Endothelial cell of umbilical vein (primary cell): ENCODE measurements at places on chromosomes 5 and 9. TPM values are rescaled to one million over a fixed set of nuclear protein-coding genes. Genes with fewer than 3 reads are reported as not detected.

DNA sequence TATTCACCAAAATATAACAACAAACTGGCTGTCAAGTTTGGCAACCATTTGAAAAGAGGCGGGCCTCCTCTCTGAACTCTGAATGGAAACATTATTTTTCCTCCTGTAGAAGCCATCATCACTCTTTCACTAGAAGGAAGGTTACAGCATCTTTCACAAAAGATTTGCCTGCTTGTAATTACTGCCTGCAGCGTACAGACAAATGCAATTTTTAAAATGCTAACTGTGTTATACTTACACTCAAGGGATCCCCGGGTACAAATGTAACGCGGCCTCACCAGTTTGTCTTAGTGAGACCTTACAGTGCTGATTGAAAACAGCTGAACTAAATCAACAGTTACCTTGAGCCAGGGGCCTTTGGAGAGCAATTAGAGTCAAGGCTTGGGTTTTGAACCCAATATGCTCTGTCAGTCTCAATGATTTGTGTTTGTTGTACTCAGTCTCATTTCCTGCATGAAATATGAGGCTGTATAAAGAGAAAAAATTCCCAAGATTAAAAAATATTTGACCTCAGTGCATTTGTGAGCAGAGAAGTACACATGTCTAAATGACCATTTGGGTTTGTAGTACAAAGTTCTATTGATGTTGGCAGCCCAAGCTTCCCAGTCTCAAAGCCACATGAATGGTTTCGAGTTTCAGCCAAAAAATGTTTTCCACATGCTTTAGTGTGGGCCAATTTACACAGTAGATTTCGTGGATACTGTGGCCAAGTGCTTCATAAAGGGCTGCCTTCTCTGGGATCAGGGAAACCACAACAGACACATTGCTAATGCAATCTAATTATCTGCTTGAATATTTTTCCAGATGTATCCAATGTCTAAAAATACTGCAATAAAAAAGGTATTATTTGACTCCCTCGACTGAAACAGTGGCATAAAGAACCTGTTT lies 500.0 kb downstream of the SPATA31D1 start:
- no peak overlapping the region for H3K4me3 ChIP-seq
- H3K27me3 ChIP-seq = no peaks in the 10 kb centered on the region
- no peak for DNase-seq
- no peaks in the 10 kb centered on the region for H3K36me3 ChIP-seq
- no peak overlapping the region for H3K27ac ChIP-seq

GRCh38 chr5:140806834-140807775 lies at the start of gene PCDHA4:
PCDHA4 (plus strand) TSS chr5:140807068.
- H3K27me3 ChIP-seq = no peaks in the 10 kb centered on the region
- H3K27ac ChIP-seq = no peak within 1 kb of the TSS
- H3K4me1 ChIP-seq = no peaks in the 10 kb centered on the region

DNA sequence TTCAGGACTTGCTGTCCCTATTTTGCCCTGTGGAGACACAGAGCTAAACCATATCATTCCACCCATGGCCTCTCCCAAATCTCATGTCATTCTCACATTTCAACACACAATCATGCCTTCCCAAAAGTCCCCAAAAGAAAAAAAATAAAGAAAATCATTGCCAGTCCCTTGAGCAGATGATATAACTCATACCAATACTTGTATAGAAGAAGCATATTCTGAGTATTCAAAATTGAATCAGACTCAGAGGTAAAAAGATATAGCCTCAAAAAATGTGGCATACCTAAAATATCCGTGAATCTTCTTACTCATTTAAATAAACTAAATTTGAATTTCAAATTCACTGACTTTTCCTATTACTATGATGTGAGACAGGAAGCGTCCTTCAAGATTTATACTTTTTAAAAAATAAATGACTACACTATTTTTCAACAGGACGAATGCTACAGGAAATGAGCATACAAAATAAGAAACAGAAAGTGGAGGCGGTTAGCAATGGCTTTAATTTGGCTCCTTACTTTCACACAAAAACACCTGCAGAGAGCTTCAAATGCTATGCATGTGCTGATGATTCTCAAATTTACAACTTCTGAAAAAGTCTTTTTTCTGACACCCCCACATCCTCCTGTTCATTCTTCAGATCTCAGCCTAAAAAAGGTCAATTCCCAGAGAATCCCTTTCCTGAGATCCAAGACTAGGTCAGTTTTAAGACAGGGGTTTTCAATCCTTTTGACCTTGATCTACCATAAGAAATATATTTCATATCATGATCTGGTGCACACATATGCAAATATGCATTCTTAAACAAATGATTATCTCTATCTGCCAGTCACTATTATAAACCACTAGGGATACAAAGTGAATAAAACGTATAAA lies 39.6 kb upstream of the DMXL1 start:
- no peak for DNase-seq
- H3K27ac ChIP-seq = no peak overlapping the region
- no peak overlapping the region for H3K4me3 ChIP-seq
- H3K36me3 ChIP-seq = no peaks in the 10 kb centered on the region

GRCh38 chr5:93092349-93093105 lies 488.5 kb downstream of the NR2F1-AS1 start:
- no peaks in the 10 kb centered on the region for H3K36me3 ChIP-seq
- H3K27me3 ChIP-seq = no peaks in the 10 kb centered on the region
- H3K4me1 ChIP-seq = no peaks in the 10 kb centered on the region
- H3K4me3 ChIP-seq = no peak overlapping the region
- no peak overlapping the region for H3K27ac ChIP-seq
- peak; percentile 82 for DNase-seq

Gene GPSM1
- 42.8 and 47.1 TPM in 2 replicates for total RNA-seq

- no peak for DNase-seq
- H3K27ac ChIP-seq = no peak overlapping the region
- peaks cover 58% of the 10 kb centered on the region for H3K27me3 ChIP-seq
- H3K4me1 ChIP-seq = peaks cover 6% of the 10 kb centered on the region
- peak overlapping the region; percentile 77 for H3K4me3 ChIP-seq
- no peaks in the 10 kb centered on the region for H3K36me3 ChIP-seq
Observed at GRCh38 chr9:23824830-23825591, 1.0 kb downstream of the ELAVL2 start.

Gene PTPDC1
- total RNA-seq = 9.1 TPM in 2 replicates

DNA sequence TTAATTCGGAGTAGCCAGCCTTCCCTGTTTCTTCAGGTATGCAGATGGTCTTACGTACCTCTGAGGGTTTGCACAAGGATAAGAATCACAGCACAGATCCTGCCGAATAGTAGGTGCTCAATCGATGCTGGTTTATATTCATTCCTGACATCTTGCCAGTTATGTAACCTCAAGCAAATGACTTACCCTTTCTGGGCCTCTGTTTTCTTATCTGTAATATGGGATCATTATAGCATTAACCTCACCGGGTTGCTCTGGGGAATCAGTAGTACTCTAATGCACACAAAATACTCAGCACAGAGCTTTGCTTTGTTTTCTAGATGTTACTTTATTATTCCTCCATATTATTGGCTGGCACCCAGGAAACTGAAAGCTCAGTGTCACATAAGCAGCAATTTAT lies 7.7 kb upstream of the NR5A1 start:
- H3K4me3 ChIP-seq = no peak overlapping the region
- H3K36me3 ChIP-seq = no peaks in the 10 kb centered on the region
- H3K27me3 ChIP-seq = no peaks in the 10 kb centered on the region
- no peaks in the 10 kb centered on the region for H3K4me1 ChIP-seq
- no peak overlapping the region for H3K27ac ChIP-seq

Gene ADAMTSL2
- not detected in 2 replicates for total RNA-seq

Gene ASTN2
- 1.6 and 1.9 TPM in 2 replicates for total RNA-seq

- no peak for DNase-seq
- no peaks in the 10 kb centered on the region for H3K4me1 ChIP-seq
- no peak overlapping the region for H3K27ac ChIP-seq
- H3K4me3 ChIP-seq = no peak overlapping the region
- no peaks in the 10 kb centered on the region for H3K27me3 ChIP-seq
Observed at GRCh38 chr9:109728686-109729300, 51.2 kb upstream of the PALM2AKAP2 start.

- DNase-seq = no peak
- H3K27me3 ChIP-seq = no peaks in the 10 kb centered on the region
- no peak overlapping the region for H3K27ac ChIP-seq
- H3K4me3 ChIP-seq = no peak overlapping the region
Observed at GRCh38 chr5:96288166-96288844, 144.7 kb downstream of the PCSK1 start.

DNA sequence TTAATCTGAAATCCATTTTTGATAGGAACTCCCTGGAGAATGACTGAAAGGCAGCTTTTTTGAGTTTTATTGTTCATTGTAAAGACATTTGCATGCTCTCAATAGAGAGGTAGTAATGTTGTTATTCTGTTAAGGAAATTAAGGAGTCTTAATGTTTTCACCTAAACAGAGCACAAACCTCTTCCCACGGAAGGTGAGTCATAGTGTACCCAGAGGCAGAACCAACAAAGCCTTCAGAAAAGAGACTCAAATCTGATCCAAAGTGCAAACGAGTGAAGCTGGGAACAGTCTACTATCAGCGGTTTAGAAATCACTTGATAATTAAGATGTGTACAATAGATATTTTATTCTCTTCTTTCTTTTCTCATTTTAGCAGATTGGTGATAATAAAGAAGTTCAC lies 470.5 kb downstream of the PLK2 start:
- H3K4me1 ChIP-seq = peaks cover 5% of the 10 kb centered on the region
- no peak overlapping the region for H3K4me3 ChIP-seq
- peak; percentile 62 for DNase-seq
- no peaks in the 10 kb centered on the region for H3K36me3 ChIP-seq

DNA sequence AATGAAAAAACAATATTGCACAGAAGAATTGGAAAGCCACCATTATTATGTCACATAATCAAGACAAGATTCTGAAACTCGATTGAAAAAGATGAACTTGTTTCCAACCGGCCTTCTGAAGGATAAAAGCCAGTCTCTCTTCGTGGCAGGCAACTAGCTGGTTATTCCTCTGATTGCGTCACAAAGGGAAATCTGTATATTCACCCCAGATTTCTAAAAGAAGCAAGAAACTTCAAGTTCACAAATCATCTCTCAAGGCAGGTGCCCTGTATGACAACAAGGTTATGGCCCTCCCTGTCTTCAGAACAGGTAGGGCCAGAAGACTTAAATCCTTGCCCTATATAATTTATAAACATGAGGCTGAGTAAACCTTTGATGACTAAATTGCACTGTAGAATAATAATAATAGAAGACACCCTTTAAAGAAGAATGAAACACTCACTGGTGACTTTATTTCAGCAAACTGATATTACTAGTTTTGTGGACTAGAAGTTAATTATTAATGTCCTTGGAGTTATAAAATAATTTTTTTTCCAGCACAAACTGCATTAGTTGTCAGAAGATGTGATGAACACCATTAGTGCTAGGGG lies 2.9 kb upstream of the KLF4 start:
- H3K27ac ChIP-seq = no peak overlapping the region
- no peak overlapping the region for H3K4me3 ChIP-seq
- peaks cover 8% of the 10 kb centered on the region for H3K27me3 ChIP-seq
- H3K4me1 ChIP-seq = peaks cover 15% of the 10 kb centered on the region
- no peak for DNase-seq

GRCh38 chr5:37575541-37576489 lies 196.7 kb downstream of the WDR70 start:
- H3K4me1 ChIP-seq = no peaks in the 10 kb centered on the region
- H3K27me3 ChIP-seq = no peaks in the 10 kb centered on the region
- H3K27ac ChIP-seq = no peak overlapping the region
- no peak overlapping the region for H3K4me3 ChIP-seq
- no peak for DNase-seq

- no peaks in the 10 kb centered on the region for H3K27me3 ChIP-seq
- H3K27ac ChIP-seq = no peak overlapping the region
- no peaks in the 10 kb centered on the region for H3K4me1 ChIP-seq
- no peak for DNase-seq
- no peaks in the 10 kb centered on the region for H3K36me3 ChIP-seq
Observed at GRCh38 chr9:389758-390157, 175.1 kb downstream of the DOCK8 start.

DNA sequence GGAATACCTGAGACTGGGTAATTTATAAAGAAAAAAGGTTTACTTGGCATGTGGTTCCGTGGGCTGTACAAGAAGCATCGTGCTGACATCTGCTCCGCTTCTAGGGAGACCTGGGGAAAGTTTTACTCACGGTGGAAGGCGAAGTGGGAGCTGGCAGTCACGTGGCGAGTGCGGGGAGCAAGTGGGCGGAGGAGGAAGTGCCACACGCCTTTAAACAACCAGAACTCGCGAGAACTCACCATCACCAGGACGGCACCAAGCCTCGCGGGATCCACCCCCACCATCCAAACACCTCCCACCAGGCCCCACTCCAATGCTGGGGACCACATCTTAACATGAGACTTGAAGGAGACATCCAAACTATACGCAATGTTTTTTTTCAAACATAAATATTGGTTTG lies 406.2 kb upstream of the IRX4 start:
- no peak overlapping the region for H3K4me3 ChIP-seq
- no peaks in the 10 kb centered on the region for H3K36me3 ChIP-seq
- DNase-seq = no peak
- no peaks in the 10 kb centered on the region for H3K4me1 ChIP-seq

- H3K4me1 ChIP-seq = peaks cover 13% of the 10 kb centered on the region
- H3K27me3 ChIP-seq = no peaks in the 10 kb centered on the region
- no peak overlapping the region for H3K4me3 ChIP-seq
- H3K36me3 ChIP-seq = no peaks in the 10 kb centered on the region
- H3K27ac ChIP-seq = no peak overlapping the region
- DNase-seq = no peak
Observed at GRCh38 chr9:14741369-14741768, 18.8 kb upstream of the CER1 start.

- H3K36me3 ChIP-seq = no peaks in the 10 kb centered on the region
- H3K27me3 ChIP-seq = no peaks in the 10 kb centered on the region
- no peak overlapping the region for H3K27ac ChIP-seq
- no peak for DNase-seq
Observed at GRCh38 chr9:91243029-91243428, 118.7 kb downstream of the AUH start.

DNA sequence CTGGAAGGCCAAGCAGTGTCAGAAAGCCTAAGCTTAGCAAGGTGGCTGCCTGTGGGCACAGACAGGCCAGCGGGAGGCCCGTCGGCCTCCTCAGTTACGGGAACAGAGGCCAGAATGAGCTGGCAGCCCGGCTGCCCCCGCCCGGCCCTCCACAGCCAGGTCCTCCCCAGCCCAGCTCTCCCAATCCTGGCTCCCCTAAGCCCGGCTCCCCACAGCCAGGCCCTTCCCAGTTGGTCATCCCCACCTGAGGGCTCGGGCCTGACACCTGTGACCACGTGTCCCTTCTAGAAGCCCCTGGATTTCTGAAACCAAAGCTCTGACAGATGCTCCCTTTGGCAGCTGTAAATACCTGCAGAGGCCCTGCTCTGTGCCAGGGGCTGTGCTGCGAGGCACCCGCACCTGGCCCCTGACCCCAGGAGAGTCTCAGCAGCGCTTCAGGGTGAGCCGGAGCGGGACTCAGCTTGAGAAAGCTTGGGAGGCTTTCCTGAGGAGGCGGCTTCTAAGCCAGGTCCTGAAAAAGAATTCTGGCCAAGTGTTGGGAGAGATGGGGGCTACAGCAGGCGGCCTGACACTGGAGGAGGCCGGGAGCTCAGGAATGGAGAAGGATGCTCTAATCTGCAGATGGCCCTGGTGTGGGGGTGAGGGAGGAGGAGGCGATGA lies 80.4 kb upstream of the OLFM1 start:
- no peak for DNase-seq
- H3K27me3 ChIP-seq = no peaks in the 10 kb centered on the region
- no peak overlapping the region for H3K4me3 ChIP-seq
- no peaks in the 10 kb centered on the region for H3K4me1 ChIP-seq
- no peak overlapping the region for H3K27ac ChIP-seq
- no peaks in the 10 kb centered on the region for H3K36me3 ChIP-seq
